ENCODE measurements at places on chromosomes 11 and 22. TPM values are rescaled to one million over a fixed set of nuclear protein-coding genes. Genes with fewer than 3 reads are reported as not detected.

GRCh38 chr11:60376601-60377000 is 1.7 kb upstream of the MS4A7 start:
- H3K4me1 ChIP-seq = peaks cover 17% of the 10 kb centered on the region
- no peak overlapping the region for H3K4me3 ChIP-seq

The NFAM1 gene
- 0.20 TPM for polyA plus RNA-seq

- no peaks in the 10 kb centered on the region for H3K27me3 ChIP-seq
- H3K36me3 ChIP-seq = no peaks in the 10 kb centered on the region
- no peak for DNase-seq
- peaks cover 7% of the 10 kb centered on the region for H3K4me1 ChIP-seq
- peak overlapping the region; percentile 53 for H3K27ac ChIP-seq
Measured at GRCh38 chr22:38570779-38571364, 889 bp upstream of the DMC1 start.

DNA sequence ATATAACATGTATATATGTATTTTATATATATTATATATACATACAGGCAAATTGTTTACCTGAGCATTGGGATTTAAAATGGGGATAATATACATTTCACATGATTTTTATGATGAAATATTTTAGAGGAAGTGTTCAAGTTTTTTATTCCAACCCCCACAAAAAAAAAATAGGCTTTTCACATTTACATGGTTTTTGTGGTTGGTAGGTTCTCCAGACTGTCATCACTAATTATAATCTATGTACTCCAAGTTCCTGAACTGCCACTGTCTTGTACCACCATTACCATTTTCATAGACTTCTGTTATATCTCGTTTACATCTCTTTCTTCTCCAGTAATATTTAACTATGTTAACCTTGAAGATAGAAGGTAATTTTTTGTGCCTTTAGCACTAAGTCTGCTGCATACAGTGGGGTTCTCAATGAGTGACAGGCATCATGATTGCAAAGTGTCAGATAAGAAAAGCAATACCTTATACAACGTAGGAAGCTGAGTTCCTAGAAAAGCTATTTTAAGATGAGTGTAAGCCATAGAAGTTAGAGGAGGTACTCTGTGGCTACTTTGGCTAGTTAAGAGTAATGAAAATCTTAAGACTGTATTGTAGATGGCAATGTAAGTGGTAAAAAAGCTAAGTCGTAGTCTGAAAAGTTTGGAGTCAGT is 5.2 kb downstream of the TMEM126A start:
- no peak overlapping the region for H3K4me3 ChIP-seq
- H3K27me3 ChIP-seq = no peaks in the 10 kb centered on the region
- H3K36me3 ChIP-seq = peaks cover 7% of the 10 kb centered on the region
- H3K4me1 ChIP-seq = no peaks in the 10 kb centered on the region

The BACE1 gene
- 0.26 TPM for polyA plus RNA-seq

The GUCY1A2 gene
- polyA plus RNA-seq = not detected

DNA sequence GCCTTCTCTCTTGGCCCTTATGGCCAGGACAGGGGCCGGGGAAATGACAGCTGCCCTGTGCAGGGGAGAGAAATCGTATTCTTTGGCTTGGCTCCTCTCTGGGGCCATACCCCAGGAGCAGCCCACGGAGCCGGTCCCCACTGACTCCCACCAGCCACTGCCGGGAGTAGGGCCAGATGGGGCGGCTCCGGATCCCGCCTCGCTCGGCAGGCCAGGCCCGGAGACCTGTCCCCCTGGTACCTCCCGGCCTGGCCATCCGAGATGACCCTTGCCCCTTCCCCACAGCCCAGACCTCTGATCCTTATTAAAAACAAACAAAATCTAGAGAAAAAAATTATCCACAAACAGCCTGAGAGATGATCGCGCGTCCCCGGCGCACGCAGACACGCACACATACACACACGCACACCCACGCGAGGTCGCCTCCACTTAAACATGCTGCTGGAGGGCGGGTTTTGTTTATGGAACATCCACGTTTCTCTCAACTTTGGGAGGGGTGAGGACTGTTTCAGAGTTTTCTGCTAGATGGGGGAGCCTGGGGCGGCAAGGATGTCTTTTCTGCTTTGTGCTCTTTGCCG is 59.1 kb downstream of the IGLL1 start:
- no peaks in the 10 kb centered on the region for H3K36me3 ChIP-seq
- 0 out of 2 replicates have a peak overlapping the region, but pooled peaks have one; percentile 57 for H3K4me3 ChIP-seq
- H3K4me1 ChIP-seq = 0 out of 2 replicates have a peak, but pooled peaks cover 3% of the 10 kb centered on the region
- H3K27ac ChIP-seq = no peak overlapping the region
- no peak for DNase-seq
- H3K27me3 ChIP-seq = peaks cover 4% of the 10 kb centered on the region

DNA sequence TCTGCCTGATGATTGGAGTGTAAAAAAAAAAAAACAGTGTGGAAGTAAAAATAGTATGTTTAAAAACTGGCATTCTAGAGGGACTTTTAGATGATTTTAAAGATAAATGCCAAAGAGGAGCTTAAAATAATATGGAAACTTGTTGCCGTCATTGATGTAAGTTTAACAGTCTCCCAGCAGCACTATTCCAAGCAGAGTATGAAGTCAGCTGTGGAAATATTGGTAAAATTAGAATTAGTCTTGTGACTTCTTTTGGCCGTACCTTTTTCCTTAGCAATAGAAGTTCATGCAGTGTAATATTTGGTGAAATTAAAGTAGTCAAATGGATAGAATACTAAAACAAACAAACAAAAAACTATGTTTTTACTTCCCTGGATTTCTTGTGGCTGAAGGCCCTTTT is 134.9 kb downstream of the METTL15 start:
- no peak overlapping the region for H3K27ac ChIP-seq
- no peak overlapping the region for H3K4me3 ChIP-seq
- no peaks in the 10 kb centered on the region for H3K4me1 ChIP-seq

DNA sequence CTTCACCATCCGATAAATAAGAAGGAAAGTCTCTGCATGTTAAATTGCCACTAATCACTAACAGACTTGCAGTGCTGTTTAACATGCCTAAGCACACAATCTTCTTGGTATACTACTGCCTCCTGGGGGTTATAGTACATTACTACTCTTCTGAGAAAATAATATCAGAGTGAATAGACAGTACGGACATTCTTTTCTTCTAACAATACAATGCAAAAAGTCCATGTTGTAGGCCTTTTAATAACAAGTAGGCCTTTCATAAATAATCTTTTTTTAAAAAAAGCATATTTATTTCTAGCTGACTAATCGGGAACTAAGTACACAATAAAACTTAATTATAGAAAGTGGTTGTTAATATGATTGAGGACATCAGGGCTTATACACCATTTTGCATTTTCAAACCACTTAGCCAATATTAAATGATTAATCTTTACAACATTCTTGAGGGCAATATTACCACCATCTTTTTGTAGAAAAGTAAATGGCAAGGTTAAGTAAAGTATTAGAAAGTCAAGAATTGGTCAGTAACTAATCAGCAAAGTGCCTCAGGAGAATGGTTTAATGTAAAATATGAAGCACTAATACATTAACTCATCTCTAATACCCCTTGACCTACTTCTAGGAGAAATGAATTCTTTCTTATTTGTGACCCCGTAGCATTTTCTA is 84.7 kb downstream of the TTC28 start:
- no peaks in the 10 kb centered on the region for H3K27me3 ChIP-seq
- H3K4me1 ChIP-seq = no peaks in the 10 kb centered on the region
- H3K36me3 ChIP-seq = no peaks in the 10 kb centered on the region

- DNase-seq = no peak
- 0 out of 2 replicates have a peak overlapping the region, but pooled peaks have one; percentile 20 for H3K4me3 ChIP-seq
- peak overlapping the region; percentile 34 for H3K27ac ChIP-seq
Measured at GRCh38 chr22:41943661-41944209, 3.2 kb downstream of the CENPM start.

Data from GM12878 (cell line).